ENCODE measurements at places on chromosomes 1 and 21.

- DNase-seq = no peak
Observed at GRCh38 chr1:77906624-77907023, 18.2 kb downstream of the NEXN start.

GRCh38 chr1:93768380-93768863, 86.8 kb upstream of the BCAR3 start:
- no peak for DNase-seq

GRCh38 chr21:31945141-31945540, 72.3 kb downstream of the HUNK start:
- no peak for DNase-seq

DNA sequence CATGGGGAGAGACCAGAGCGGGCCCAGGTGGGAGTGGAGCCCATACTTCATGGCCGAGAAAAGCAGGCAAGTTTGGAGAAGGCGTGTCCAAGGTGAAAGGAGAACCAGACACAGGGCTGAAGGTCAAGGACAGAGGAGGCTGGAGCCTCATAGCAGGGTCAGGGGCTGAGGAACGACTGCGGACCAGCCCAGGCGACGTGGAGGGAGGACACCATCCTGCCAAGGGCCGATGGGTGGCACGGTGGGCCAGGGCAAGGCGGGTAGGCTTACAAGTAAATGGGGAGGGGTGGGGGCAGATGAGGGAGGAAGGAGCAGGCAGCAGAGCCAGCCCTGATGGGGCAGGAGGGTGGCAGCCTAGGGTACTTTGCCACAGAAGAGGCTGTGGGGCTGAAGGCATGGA, 18.2 kb upstream of the GPR153 start:
- DNase-seq = no peak

- no peak for DNase-seq
Observed at GRCh38 chr1:210687582-210688279, 359.0 kb downstream of the HHAT start.

DNA sequence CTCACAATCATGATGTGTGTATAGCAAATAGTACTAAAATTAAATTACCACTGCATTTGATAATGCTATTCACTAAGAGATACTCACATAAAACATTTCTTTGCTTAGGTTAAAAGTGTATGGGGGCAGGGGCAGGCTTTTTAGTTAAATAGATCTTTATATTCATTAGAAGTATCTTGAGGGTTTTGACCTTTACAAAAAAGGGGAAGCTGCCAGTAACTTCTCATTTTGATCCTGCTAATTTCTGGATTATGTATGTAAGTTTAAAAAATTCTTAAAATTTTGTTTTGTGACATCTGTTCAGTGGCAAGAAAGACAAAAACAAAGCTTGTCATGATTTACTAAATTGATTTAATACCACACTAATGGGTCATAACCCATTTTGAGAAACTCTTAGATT, 45.8 kb upstream of the S1PR1 start:
- no peak for DNase-seq
